ENCODE measurements at places on chromosomes 11 and 22.

GRCh38 chr22:32799496-32799895 is 2.0 kb upstream of the TIMP3 start:
- no peak for DNase-seq

GRCh38 chr11:125394296-125394695 is 101.8 kb downstream of the FEZ1 start:
- no peak for DNase-seq

GRCh38 chr11:16613262-16613511 is 125.3 kb upstream of the C11orf58 start:
- no peak for DNase-seq

- DNase-seq = no peak
These were observed 555.8 kb downstream of the BUD13 start for GRCh38 chr11:116217006-116217405.

DNA sequence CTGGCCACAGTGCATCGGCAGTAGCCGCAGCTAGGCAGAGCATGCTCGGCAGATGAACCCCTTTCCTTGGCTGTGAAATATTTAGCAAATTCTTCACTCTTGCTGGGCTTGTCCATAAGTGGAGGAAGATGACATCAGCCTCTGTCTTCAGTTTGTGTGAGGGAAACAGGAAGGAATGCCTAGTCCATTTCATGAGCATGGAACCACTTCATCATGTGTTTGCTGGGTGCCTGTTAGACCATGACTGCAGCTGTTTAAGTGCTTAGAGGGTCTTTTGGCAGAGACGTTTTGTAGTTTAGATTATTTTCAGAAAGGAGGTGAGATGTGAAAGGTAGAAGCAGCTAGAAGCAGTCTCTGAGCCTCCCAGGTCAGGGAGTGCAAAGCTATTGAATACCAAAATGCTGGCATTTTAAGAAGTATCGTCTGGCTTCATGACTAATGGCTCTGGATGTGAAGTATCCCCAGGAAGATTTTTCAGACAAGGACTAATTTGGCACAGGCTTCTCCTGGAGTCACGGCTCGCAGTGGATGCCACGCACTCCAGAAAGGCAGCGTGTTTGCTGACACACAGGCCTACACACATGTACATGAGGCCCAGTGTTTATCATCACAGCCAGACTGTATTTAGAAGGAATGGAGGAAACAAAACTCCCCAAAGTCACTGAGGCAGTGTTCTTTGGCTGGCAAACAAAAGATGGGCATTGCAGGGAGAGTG is 43.1 kb upstream of the GRAMD1B start:
- DNase-seq = no peak

DNA sequence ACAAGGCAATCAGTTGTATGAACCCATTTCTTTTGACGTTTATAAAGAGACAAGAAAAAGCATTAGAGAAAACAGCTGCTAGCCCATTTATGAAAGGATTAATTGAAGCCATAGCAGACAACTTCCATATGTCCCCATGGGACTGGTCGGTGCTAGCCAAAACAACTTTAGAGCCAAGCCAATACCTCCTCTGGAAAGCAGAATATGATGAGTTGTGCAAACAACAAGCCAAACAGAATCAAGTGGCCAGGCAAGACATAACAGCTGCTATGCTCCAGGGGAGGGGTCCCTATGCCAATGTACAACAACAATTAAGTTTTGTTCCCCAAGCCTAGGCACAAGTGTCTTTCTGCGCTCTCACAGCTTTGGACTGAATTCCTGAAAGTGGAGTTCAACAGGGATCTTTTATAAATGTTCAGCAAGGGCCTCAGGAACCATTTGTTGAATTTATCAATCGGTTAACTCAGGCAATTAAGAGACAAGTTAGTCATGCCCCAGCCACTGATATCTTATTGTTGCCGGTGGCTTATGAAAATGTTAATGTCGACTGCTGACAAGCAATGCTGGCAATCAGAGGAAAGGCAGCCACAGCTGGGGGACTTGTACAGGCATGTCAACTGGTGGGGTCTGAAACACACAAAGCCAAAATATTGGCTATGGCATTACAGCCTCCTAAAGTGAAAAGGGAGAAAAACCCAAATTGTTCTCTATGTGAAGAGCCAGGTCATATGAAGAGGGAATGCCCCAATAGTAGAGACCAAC is 1593.1 kb upstream of the TENM4 start:
- no peak for DNase-seq

DNA sequence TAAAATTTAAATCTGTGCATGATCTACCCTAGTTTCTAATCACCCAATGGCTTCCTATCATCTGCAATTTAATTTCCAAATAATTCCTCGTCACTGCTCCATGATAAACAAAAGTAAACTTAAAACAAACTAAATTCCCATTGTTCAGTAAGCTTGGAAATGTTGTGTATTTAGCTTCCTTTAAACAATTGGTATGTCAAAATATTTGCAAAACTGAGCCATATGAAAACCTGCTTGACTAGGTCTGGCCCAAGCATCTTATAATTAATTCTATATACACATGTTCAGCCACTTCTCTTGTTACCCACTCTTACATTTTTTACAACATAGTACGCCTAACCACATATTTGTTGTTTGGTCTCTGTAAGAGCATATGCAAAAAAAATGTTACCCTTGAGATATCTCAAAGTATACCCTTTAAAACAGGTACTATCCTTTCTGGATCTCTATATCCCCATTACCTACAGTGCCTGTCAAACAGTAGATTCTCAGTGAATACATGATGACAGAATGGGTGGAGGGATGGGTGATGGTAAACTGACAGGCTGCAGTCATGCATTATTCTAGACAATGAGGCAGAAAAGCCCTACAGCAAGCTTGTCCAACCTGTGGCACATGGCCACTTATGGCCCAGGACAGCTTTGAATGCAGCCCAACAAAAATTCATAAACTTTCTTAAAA is 1277.9 kb upstream of the TENM4 start:
- DNase-seq = no peak

- DNase-seq = no peak
These were observed 21.8 kb downstream of the PIK3C2A start for GRCh38 chr11:17185938-17186337.

- no peak for DNase-seq
These were observed 635.4 kb downstream of the BRD1 start for GRCh38 chr22:49192180-49192856.

Data from D721Med (cell line).